Inflammatory macrophage treated with lipopolysaccharide for 1 hour (primary cell): ENCODE measurements at places on chromosomes 5 and 9.

GRCh38 chr9:129162497-129163197 is 15.4 kb downstream of the IER5L start:
- DNase-seq = no peak

GRCh38 chr9:77651203-77651602 is 3.1 kb upstream of the GNA14 start:
- DNase-seq = no peak

GRCh38 chr5:39396843-39397242 is 27.9 kb downstream of the DAB2 start:
- DNase-seq = no peak

- DNase-seq = no peak
Measured at GRCh38 chr5:128825826-128826225, 139.5 kb upstream of the SLC27A6 start.

- no peak for DNase-seq
Measured at GRCh38 chr5:15502208-15502607, 2.2 kb downstream of the FBXL7 start.

- no peak for DNase-seq
Measured at GRCh38 chr5:34977934-34978613, 48.7 kb downstream of the DNAJC21 start.

GRCh38 chr5:140946578-140946977 is 19.7 kb upstream of the PCDHAC2 start:
- DNase-seq = no peak

DNA sequence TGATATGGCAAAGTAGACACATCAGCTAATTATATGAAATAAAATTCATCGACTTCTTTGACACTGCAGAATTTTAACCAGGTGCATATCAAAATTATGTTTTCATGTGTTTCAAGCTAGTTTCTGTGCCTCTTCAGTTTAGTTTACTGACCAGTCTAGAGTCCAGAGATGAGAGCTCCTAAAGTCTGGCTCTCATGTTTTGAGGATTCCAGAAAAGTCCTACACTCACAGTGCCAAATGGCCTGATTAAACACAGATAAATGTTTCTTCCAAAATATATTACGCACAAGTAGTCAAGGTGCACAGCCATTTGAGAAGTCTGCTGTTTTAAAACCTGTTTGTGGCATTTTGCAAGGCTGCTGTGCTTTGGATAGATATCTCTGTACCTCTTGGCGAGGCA is 15.6 kb downstream of the RGMB start:
- DNase-seq = no peak

- no peak for DNase-seq
Measured at GRCh38 chr9:69444021-69444420, 119.0 kb downstream of the ENTREP1 start.

DNA sequence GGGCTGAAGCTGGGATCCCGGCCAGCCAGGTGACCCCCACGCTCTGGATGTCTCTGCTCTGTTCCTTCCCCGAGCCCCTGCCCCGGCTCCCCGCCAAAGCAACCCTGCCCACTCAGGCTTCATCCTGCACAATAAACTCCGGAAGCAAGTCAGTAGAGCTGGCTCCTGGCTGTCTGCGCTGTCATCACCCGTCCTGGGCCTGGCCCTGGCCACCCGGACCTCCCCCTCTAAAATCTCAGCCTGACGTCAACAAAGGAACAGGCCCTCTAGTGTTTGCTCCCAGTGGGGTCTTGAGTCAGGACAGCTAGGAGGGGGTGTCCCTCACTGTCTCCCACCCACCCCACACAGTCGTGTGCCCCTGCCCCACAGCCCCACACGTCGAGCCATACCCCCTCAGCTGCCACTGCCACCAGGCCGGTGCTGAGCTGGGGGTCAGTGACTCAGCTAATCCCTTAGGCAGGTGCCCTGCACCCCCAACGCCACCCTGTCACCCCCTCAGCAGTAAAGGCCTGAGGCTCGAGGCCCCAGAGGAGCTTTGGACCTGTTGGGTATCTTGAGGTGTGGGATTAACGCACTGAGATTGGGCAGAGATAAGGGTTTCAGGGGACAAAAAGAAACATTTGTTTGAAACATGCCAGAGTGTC is 1.1 kb upstream of the LCNL1 start:
- no peak for DNase-seq

DNA sequence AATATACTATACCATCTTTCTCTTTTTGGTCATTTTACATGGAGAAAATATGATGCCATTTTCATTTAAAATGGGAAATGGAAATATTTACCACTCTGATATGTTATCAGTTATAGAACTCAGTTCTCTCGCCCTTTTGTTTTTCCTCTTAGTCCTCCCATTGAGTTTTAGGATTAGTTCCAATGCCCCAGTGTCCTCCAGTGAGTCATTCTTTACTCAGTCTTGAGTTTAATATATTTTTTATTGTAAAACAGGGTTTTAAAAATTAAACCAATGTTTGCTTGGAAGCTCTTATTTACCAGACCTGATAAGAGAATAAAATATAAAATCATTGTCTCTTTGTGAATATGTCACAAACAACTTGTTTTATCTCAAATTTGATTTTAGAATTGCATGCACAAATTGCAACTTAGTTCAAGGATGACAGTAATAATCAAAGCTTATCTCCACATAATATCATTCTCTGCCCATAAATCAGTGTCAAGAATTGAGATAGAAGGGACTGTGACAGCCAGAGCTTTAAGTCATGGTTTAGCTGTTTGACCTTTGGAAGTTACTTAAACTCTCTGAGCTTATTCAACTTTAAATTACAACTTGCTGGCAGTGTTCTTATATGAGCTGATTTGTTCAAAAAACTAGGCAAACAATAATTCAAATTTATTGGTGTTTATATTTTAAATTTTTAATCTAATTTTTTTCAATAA is 166.4 kb downstream of the PAM start:
- DNase-seq = no peak

- DNase-seq = no peak
Measured at GRCh38 chr9:37511016-37512010, 25.6 kb downstream of the POLR1E start.

DNA sequence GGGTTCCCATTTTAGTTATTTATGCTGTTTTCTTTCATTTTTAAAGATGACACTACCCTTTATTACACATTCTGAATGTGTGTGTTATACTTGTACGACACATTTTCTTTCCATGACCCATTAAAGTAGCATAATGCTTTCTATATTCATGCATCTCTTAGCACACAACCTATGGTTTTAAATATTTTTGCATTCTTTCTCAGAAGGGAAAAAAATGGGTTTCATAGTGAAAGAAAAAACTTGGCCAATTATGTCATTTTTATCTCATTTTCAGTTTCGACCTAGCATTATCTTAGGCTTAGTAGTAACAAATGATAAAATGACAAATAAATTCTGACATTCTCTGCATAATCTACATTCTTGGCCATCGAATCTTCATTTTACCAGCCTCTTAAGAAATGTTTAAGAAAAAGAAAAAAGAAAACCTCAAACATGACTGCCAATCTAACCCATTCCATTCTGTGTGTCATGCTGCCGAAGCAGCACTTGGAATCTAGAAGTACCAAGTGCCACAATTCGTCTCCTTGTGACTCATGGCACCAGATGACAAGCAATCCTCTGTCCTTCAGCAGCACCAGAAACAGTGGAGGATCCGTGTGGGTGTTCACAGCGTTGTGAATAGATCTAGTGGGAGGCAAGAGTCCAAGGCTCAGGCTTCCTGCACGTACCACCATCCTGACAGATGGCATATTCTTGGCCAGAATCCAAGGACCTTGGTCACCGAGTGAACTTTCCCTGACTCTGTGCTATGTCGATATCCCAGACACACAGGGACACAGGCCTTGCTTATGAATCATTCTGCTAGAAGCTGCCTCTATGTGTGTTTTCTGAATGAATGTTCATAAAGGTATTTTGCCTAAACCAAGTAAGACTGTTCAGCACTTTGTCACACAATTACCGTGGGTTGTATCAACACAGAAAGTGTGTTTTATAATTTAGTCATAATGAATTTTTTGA is 502.7 kb downstream of the NR2F1-AS1 start:
- DNase-seq = no peak

DNA sequence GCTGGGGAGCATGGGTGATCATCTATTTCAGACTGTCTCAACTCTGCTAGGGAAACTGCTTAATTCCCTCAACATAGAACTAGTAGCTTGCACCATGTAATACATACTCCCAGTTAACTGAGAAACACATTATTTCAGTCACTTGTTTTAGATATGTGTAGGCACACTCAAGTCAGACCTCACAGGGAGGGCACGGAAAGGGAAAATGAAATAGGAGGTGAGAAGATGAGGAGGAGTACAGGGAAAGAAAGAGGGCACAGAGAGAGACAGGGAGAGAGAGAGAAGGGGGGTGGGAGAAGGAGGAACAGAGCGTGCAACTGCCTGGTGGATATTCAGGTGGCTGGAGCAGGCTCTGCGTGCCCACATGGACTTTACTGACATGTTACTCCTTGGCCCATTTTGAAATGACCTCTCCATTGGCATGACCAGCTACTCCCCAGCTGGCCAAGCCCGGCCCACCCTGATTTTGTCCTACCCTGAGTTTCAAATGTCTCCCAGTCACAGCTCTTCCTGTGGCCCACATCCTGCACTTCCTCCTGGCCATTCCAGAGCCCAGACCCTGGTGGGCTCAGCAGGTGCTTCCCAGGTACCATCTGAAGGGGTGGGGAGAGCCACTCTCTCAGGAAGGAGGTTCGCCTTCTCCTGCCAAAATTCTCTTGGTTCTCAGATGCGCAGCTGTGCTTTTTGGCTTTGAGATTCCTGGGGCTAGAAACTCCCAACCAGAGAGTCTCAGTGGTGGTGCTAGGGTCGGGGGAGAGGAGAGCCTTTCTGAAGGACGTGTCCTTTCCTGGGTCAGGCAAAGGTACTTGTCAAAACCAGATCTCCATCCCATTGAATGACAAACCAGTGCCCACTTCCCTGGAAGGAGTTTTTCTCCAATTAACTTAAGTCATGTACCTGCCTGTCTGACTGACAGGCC is 229.4 kb downstream of the FSTL4 start:
- DNase-seq = no peak

- no peak for DNase-seq
Measured at GRCh38 chr9:93619272-93619775, 42.9 kb downstream of the PHF2 start.

GRCh38 chr5:161086461-161086860 is 234.4 kb upstream of the ATP10B start:
- DNase-seq = no peak

GRCh38 chr5:168023191-168023590 is 268.3 kb upstream of the WWC1 start:
- no peak for DNase-seq

DNA sequence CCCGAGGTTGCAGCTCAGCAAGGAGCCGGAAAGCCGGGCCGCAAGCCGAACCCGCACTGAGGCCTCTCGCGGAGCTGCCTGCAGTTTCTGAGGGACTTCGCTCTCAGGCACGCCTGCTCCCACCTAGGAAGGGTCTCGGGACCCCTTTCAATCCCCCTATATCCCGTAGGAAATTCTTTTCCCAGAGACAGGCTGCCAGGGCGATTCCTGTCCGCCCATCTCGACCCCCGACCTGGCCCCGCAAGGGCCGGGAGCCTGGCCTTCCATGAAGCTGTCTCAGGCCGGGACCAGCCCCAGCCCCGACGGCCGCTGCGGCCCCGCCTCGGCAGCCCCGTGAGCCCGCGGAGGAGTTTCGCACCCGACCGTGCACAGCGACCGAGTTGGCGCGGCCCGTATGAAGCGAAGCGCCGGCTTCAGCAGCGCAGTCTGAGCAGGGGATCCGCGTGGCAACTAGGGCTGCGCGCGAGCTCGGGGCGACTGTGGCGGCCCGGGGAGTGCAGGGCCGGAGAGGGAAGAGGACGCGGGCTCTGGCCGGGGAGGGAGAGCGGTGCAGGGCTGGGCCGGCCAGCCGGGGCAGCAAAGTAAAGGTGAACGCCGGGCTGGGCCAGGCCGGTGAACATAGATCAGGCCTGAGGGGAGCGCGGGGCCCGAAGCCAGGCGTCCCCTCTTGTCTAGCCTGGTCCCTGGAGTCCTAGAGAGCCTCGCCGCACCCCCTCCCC is 977 bp upstream of the PRDM12 start:
- no peak for DNase-seq

- DNase-seq = no peak
Measured at GRCh38 chr5:150758203-150758530, 650 bp downstream of the DCTN4 start.

DNA sequence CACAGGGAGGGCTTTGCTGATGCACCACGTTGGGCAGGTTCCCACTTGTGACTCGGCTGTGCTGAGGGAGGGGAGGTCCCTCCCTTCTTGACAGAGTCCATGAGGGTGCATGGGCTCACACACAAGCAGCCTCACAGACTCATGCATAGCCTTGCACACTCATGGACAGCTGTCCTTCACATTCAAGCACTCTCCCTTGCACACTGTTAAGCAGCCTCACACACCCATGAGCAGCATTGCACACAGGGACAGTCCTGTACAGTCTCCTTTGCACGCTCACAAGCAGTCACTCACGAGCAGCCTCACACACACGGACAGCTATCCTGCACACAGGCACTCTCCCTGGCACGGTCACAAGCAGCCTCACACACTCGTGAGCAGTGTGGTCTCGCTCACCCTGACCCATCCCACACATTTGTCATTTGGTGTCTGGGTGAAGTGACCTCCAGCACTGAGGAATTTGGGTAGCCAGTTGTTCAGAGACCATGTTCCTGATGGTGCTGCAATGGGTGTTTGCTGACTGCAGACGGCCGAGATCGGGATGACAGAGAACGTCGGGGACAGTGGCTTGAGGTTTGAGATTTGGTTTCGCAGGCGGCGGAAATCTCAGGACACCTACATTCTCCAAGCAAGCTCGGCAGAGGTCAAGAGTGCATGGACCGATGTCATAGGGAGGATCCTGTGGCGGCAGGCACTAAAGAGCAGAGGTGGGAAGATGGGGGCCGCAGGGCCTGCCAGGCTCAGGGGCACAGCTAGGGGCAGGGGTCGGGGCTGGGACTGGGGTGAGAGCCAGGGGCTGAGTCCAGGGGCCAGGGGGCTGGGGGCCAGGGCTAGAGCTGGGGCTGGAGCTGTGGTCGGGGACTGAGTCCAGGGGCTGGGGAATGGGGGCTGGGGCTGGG is 17.7 kb upstream of the LRRC14B start:
- DNase-seq = no peak

GRCh38 chr9:69923972-69924371 is 103.4 kb downstream of the CFAP95 start:
- DNase-seq = no peak

DNA sequence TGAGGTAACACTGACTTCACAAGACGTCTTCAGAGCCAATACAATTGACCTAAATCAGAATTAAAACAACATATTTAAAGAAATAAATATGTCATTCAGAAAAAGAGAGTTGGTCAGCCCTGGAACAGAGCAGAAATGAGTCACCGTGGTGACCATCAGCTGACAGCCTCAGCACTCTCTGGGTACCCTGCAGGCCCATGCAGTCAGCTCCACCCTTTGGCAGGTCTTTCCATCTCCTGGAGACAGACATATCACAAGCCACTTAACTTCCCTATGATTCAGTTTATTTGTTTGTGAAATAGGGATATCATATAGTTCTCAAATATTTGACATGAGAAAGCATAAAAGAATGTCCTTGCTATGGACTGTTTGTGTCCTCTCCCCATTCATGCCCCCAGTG is 151.6 kb upstream of the MEF2C start:
- DNase-seq = no peak
